Stimulated activated naive CD8-positive, alpha-beta T cell treated with anti-CD3 and anti-CD28 coated beads, Interleukin-15, amount 100 ng/mL, for 72 hours (primary cell): ENCODE measurements at places on chromosomes 2 and 18.
A peak's percentile ranks its signal among the peaks of the same experiment; 100 is the strongest.

GRCh38 chr18:79169958-79170555 lies 100.9 kb downstream of the ATP9B start:
- DNase-seq: no peak

DNA sequence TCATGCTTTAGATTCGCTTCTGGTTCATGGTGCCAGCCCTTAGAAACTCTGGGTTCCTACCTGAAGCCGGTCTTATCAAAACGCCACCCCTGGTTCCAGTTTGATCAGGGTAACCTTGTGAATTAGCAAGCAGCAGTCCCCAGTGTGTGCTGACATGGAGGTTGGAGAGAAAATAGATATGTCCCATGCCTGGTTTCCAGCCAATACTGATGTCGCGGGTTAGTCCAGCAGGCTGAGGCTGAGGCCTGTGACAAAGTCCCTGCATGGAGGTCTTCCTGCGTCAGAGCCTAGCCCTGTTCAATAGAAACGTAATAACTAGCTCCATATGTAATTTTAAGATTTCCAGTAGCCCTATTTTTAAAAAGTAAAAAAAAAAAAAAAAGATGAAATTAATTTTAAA lies 28.2 kb downstream of the LPIN1 start:
- DNase-seq: no peak

DNA sequence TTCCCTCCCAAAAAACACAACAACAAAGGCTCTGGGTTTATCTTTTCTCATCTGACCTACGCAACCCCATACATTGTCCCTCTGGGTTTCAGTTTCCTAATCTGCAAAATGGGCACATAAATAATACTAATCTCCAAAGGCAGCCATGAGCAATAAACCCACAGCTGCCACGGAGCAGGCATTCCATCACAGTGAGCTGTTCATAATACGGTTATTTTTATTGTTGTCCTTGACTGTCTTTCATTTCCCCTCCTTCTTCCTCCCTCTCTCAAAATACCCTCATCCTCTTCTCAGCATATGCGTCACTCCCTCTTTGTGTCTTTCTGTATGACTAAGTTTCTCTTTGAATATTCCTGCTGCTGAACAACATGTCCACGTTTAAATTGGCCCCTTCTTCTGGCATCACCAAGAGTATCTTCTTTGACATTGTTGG lies 129.8 kb upstream of the CAB39 start:
- DNase-seq: no peak

- DNase-seq: no peak
These were observed 158.9 kb downstream of the NEB start for GRCh38 chr2:151575338-151575737.

DNA sequence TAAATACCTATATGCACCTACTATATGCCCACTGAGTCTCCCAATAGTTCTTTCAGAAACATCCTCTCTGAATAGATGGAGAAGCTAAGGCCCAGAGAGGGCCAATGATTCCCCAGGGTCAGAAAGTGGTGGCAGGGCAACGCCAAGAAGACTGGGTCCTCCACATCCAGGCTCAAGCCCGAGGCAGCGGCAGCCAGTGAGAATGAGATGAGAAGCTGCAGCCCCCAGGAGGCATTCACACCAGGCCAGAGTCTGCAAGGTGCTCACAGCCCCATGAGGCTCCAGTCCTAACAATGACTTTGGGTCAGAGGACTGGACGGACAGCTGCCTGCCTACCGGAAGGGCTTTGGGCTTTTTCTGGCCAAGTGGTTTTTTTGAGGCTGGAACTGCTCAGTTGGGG lies 3.5 kb downstream of the TEX261 start:
- DNase-seq: no peak

- DNase-seq: no peak
These were observed 481.4 kb downstream of the CDH2 start for GRCh38 chr18:27695503-27695902.

DNA sequence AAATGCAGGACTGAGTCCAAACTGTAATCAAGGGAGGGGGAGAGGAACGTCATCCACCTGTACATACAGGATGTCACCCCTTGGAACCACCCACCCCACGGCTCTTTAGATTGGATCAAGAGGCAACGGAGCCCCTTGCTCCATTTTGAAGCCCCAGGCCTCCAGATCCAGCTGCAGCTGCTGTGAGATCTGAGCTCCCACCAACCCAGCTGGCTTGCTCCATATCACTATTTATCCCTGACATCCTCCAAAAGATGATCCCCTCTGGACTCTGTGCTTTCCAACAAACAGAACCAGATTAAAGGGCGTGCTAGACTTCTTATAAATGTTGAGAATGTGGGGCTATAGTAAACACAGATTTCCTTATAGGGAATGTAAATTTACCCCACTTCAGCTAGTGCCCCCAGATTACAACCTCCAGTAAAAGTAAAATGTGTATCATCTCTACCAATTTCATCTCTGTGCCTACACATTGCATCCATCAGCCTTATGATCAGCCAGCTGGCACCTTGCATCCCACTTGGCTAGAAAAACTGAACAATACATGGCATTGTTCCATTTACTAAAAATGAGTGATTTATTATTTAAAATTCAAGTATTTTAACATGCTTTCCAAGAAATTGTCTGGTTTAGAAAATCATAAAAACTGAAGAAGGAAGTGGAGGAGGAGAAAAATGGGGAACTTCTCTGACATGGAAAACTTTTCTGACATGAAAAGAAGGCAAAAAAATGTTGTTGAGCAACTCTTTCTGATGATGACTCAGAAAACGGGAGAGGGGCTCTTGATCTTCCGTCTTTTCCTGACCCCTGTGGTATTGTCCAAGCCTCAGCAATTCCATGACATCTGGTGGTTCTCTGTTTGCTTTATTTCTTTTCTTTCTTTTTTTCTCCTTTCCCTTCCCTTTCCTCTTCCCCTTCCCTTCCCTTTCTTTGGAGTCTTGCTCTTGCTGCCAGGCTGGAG lies 262.6 kb upstream of the THUMPD2 start:
- no peak for DNase-seq

GRCh38 chr2:234823196-234823876 lies 128.5 kb upstream of the SH3BP4 start:
- no peak for DNase-seq

DNA sequence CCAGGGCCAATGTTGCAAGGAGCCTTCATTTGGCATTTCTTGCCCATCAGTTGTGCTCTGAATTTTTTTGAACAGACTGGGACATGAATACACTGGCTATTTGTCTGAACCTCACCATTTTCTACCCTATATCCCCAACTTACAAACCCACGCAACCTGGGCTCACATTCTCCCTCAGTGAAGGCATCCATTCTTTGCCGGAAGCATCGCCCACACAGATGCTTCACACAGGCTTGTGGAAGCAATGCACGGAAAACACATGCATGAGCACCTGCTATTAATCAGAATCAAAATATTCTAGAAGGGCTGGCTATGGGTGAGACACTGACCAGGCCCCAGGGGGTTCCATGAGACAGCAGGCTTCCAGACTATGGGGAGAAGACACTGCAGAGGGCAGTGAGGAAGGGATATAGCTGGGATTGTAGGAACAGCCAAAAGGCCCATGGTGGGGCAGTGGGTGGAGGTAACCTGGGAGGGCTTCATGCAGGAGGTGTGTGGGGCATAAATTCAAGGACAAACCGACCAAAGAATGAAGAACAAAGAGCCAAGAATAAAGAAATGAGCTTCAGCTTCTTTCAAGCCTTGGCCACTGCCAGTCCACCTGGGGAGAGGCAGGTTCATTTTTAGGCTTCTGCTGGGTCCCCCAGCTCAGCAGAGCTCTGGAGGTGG lies 261.5 kb downstream of the CELF4 start:
- no peak for DNase-seq

GRCh38 chr2:122635686-122636085 lies 880.2 kb downstream of the TSN start:
- no peak for DNase-seq

- no peak for DNase-seq
These were observed 1056.6 kb upstream of the CHAC2 start for GRCh38 chr2:52710810-52711618.

GRCh38 chr2:120346667-120347358 lies 877 bp downstream of the INHBB start:
- DNase-seq: no peak

- no peak for DNase-seq
These were observed 395.8 kb downstream of the LNPK start for GRCh38 chr2:175606010-175606841.

- no peak for DNase-seq
These were observed 129.5 kb upstream of the PELI1 start for GRCh38 chr2:64273524-64274398.

DNA sequence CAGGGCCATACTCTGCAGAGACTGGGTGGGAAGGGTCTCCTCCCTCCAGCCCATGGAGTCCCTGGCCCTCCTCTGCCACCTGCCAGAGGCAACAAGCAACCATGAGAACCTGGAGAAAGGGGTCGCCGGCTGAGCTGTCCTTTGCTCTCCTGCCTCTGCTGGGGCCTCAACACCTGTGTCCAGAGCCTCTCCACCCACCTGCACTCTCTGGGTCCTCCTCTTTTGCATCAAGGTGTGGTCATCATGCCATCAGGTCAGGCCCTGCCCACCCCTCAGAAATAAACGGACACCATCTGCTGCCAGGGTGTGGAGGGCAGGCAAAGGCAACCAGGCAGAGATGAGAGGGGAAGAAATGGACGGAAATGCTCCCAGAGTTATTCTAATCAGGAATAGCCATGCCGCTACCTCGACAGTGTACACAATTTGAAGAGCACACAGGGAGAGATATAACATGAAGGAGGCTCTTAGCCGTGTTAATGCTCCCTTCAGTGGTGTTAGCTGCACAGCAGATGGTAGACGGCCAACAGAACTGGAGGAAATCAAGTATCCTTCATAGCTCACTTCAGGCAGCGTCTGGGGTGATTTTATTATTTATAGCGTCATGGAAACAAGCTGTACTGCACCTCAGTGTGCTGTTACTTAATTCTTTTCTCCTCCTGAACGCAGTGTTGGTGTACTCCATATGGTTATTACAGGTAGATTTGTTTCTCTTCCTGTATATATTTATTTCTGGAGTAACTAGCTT lies 247.9 kb downstream of the TSN start:
- DNase-seq: no peak

DNA sequence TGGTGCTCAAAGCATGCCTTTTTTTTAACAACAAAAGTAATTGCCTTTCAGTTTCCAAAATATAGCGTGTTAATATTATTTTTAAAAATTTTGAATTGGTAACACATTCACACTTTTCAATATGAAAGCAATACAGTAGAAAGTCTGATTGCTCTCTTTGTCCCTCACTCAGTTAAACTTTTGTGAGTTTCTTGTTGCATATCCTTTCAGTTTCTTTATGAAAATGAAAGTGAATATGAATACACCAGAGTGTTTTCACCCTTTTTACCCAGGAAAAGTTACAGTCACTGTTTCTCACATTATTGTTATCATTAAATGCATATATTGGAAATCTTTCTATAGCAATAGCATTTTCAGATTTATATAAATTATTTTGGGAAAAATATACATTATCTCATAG lies 377.4 kb upstream of the CRIM1 start:
- DNase-seq: no peak

- no peak for DNase-seq
These were observed 61.1 kb upstream of the NRXN1 start for GRCh38 chr2:51093016-51093415.

GRCh38 chr18:41060967-41061366 lies 894.1 kb upstream of the PIK3C3 start:
- no peak for DNase-seq

DNA sequence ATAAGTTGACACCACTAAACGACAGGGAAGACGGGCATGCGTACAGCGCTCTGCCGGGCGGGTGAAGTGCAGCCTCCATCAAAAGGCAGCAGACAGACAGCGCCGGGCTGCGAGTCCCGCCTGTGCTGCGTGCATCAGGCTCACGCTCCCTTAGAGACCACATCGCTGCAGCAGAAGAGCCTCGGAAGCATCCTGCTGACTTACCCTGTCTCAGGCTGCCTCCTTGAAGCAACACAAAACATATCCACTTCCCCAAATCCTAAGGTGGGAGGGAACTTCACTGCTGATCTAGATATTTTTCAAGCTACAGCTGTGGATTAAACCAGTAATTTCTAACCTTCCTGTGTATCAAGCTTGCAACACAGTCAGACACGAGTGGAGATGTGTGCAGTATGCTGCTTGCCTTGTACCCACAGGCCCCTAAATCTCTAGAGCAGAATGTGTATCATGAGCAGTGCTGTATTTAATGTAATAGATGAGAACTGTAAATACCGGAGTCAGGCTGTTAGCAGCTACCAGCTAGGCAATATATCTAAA lies 6.4 kb downstream of the MYT1L start:
- no peak for DNase-seq

DNA sequence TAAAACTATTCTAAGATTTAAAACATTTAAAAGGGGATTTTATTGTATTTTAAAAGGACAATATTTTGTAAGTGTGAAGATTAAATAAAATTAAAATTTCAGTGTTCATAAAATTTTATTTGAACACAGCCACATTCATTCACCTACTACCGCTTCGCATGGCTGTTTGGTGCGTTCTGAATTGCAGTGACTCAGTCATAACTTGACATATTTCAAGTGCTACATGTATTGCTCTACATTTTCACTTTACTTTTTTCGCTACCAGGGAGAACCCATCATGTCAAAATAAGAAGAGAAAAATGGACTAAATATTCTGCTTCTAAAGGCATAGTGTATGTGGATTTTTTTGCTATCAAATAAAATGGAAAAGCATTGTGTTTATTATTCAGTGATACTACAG lies 8.7 kb downstream of the PTH2R start:
- no peak for DNase-seq

GRCh38 chr2:234496835-234497593 lies at the start of gene ARL4C:
TSS of gene ARL4C (minus strand) at chr2:234497081. CDS start at chr2:234496586, 495 bp downstream.
- peak; percentile 52 for DNase-seq

DNA sequence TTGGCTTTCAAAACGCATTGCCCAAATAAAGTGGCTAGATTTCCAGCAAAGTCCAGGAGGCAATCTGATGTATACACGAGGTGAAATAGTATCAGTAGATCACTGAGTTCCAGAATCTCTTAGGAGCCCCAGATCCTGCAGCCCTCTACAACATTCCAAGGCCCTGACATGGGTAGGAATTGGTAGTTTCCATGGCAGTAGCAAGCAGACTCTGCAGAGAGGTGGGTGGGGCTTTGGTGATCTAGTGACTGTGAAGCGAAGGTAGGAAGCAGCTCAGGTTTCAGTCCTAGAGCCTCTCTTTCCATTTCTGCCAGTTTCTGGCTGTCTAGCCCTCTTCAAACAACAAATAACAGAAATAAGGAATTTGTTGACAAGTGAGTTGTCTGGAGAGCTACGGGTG lies 13.8 kb upstream of the SGPP2 start:
- no peak for DNase-seq

GRCh38 chr2:25256488-25256875 lies 85.2 kb downstream of the DNMT3A start:
- no peak for DNase-seq

DNA sequence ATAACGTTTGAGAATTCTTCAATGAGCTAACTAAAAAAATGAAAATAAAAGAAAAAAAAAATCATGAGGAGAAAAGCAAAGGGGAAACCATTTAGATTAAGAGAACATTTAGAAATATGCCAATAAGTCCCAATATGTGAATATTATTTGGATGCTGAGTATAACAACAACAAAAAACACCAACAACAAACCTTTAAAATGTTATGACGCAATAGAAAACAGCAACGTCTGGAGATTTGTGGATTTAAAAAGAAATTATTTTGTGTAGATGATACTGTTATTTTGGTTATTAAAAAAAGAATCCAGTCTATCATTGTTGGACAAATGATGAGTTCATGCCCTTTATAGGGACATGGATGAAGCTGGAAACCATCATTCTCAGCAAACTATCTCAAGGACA lies 417.2 kb downstream of the LRRTM4 start:
- DNase-seq: no peak

GRCh38 chr2:158815166-158815565 lies 20.0 kb downstream of the DAPL1 start:
- DNase-seq: no peak

- DNase-seq: no peak
These were observed 94.4 kb downstream of the SGPP2 start for GRCh38 chr2:222518570-222519381.
